ENCODE measurements at places on chromosomes 7 and 10.

GRCh38 chr10:97927622-97928021 lies 78.0 kb downstream of the GOLGA7B start:
- DNase-seq = no peak

DNA sequence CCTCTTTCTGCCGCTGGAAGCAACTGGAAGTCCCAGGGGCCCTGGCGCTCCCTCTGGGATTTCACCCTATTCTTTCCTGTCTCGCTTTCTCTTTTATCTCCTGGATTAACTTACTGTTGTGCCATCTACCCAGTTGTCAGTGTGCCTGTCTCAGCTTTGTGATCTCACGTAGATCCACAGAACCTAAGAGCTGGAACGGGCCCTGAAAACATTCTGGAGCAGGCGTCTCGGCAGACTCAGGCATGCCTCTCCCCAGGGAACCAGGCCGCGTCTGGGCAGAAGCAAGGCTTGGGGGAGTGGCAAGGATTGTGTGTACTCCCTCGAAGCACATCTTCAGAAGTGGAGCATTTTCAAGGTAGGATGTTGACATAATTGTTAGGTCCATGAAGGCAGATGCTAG lies 87.2 kb downstream of the KCNMA1 start:
- DNase-seq = no peak

GRCh38 chr10:126781450-126782216 lies 111.1 kb upstream of the C10orf90 start:
- DNase-seq = no peak

- no peak for DNase-seq
Observed at GRCh38 chr7:43105521-43106120, 6.8 kb upstream of the HECW1 start.

GRCh38 chr10:30398788-30399187 lies 35.2 kb upstream of the MAP3K8 start:
- DNase-seq = no peak

DNA sequence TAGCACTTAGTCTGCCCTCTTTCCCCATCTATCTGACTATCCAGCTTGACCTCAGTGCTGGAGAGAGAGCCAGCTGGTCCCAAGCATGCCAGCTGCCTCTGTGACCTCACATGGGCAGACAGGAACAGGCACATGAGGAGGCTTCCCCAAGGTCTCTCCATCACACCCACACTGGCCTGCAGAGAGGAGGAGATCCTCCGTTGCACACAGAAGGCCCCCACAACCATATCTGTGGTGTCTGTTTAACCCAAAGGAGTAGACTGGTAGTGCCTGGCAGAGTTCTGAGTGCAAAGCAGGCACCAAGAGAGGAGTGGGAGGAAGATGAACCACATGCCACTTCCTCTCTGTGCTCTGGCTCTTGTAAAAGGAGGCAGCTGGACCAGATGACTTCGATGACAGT lies 4.8 kb upstream of the ANK3 start:
- DNase-seq = no peak

DNA sequence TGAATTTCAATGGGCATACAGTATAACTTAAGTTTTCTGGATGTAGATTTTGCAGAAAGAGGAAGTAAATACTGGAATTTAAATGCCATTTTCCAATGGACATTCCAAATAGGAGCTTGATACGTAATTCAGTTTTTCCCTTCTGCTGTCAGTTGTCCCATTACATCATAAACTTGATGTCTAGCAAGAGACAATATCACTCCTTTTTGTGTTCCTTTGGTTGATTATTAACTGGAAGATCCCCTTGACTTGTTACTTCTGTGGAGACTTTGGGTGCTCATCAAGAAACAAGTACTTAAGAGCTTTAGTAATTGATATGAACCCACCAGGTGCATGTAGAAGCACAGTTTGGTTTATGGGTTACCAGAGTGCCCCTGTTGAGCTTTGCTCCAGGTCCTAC lies 116.1 kb downstream of the ST7 start:
- no peak for DNase-seq

DNA sequence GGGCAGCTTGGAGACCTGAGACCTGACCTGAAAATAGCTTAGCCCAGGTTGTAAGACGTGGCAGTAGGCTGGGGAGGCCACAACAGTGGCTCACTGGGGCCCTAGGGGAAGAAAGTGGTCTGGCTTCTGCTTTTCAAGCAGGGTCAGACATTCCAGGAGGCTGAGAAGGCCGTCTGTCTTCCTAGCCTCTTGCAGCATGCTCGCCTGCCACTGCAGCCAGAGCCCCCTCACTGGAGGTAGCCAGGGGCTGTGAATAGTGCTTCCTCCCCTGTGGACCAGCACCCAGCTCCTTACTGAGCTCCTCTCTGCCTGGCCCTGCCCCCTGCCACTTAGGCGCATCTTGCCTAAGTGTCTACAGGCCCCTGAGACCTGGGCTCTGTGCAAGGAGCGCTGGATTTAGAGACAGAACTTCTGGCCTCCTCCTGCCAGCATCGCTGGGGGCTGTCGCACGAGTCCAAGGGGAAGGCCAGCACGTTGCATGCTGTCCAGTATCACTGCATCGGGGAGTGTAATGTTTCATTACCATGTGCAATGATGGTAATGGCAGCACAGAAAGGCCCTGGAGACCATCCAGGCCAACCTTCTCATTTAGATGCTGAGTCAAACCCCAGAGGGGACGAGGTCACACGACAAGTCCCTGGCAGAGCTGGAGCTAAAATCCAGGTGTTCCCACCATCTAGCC lies 12.7 kb downstream of the ZMIZ1 start:
- DNase-seq = no peak

DNA sequence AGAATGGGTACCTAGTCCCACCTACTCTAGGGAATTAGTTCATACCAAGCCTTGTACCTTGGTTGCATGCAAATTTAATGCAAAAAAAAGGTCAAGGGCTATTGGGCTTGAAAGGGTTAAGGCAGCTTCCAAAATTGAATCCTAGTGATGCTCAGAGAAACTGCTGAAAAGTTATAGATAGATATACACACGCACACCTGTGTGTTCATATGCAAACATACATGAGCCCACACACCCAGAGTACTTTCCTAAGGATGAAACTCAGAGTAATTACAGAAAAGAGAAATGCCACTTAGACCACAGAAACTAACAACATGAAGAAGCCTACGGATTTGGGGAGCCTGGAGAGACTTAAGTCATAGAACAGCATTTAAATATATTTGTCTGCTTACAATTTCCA lies 1.5 kb downstream of the SLC25A13 start:
- DNase-seq = no peak

GRCh38 chr7:116502201-116503096 lies 2.9 kb downstream of the CAV2 start:
- no peak for DNase-seq

GRCh38 chr10:102118867-102119266 lies 1.3 kb downstream of the LDB1 start:
- DNase-seq = no peak

Measured in cortex of kidney (tissue), 1 donor.